ENCODE measurements at places on chromosomes 4 and X.
A peak's percentile ranks its signal among the peaks of the same experiment; 100 is the strongest.

DNA sequence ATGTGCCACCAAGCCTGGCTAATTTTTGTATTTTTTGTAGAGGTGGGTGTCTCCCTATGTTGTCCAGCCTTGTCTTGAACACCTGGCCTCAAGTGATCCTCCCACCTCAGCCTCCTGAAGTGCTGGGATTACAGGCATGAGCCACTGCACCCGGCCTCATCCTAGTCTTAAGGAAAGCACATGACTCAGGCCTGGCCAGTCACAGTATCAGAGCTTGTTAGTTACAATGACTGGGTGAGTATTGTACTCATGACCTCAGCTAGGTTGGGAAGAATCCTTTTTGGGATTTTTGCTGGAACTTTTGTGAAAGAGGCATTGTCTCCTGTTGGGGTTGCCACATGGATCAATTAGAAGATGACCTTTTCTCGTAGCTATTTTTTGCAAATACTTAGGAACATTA, 292.8 kb downstream of the RAPGEF2 start:
- DNase-seq = peak; percentile 26

GRCh38 chr4:47074816-47075215, 43.4 kb downstream of the GABRB1 start:
- DNase-seq = no peak

- no peak for DNase-seq
Measured at GRCh38 chr4:183919141-183919540, 14.0 kb downstream of the STOX2 start.

GRCh38 chr4:7392438-7393421, 42.0 kb downstream of the PSAPL1 start:
- DNase-seq = no peak

DNA sequence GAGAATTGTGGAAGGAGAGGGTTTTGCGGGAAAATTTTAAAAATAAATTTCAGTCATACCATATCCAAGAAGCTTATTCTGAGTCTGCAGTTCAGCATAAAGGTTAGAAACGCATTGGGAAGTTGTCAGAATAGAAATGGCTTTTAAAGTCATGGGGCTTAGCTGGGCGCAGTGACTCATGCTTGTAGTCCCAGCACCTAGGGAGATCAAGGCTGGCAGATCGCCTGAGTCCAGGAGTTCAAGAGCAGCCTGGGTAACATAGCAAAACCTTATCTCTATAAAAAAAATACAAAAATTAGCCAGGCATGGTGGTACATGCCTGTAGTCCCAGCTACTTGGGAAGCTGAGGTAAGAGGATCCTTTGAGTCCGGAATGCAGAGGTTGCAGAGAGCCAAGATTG, 3.9 kb upstream of the PLA2G12A start:
- DNase-seq = no peak

- DNase-seq = peak; percentile 90
Measured at GRCh38 chr4:113869743-113870375, 108.3 kb upstream of the CAMK2D start.

- no peak for DNase-seq
Measured at GRCh38 chr4:52711272-52711671, 40.0 kb downstream of the ERVMER34-1 start.

GRCh38 chr4:14787894-14788293, 214.4 kb upstream of the CPEB2 start:
- DNase-seq = peak; percentile 50

- DNase-seq = no peak
Measured at GRCh38 chr4:142262956-142263355, 583.1 kb downstream of the INPP4B start.

DNA sequence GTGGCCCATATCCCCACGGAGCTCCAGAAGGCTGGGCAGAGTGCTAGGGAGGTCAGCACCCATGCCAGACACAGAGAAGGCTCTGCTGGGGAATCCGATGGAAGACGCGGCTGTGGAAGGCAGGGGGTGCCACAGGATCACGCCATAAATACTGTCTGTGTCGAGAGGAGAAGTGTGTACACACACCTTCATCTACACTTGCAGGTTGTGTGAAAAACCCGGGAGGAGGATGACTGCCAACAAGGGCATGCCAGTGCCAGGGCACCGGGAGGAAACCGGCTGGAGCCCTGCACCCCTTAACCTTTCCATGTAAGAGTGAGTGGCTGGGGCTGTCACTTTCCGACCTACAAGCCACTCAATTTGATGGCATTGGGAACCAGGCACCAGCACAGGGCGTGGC, 31.2 kb downstream of the LETM1 start:
- no peak for DNase-seq

- DNase-seq = no peak
Measured at GRCh38 chrX:134457708-134458107, 2.3 kb upstream of the HPRT1 start.

- no peak for DNase-seq
Measured at GRCh38 chr4:142614621-142615323, 231.3 kb downstream of the INPP4B start.

DNA sequence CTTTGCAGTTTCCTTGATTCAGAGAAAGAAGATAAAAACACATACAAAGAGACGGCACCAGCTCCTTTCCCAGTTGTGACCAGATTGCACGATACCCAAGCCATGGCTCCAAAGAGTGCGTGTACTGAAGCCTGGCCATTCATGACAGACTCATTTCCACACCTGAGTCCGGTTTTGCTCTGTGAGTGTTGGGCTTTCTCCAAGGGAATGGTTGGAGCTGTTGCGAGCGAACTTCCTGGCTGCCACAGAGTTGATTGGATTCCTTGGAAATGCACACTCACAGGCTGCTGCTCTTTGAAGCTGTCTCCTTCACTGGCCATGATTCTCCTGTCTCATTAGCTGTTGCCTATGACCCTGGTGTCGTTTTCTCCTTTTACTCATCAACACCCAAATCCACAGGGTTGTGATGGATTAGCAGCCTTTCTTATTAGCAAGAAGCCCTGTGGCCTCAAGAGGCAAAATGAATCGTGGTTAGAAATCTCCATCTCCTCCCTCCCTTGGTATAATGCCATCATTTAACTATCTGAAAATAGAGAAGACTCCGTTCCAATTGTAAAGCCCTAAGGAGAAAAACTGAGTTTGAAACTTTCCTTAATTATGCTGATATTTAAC, 43.9 kb upstream of the BBS12 start:
- DNase-seq = no peak

- DNase-seq = no peak
Measured at GRCh38 chrX:105269386-105269785, 48.9 kb upstream of the TEX13A start.

DNA sequence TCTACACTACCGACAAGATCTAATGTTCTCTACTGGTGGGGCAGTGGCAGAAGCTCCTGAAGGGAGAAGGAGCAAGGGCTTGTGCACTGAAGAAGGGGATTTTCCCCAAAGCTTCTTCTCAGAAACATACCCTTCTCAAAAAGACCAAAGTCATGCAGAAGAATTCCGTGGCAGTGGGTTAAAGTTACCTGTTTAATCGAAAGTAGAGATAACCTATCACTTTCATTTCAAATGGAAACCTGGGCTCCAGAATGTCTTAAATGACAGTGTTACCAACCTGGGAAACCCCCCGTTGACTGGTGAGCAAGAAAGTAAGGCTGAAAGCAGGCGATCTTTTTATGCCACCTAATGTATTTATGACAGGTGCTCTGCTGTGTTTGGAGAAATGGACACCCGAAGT, 92.5 kb upstream of the TEX13D start:
- no peak for DNase-seq

GRCh38 chr4:79652232-79652631, 244.2 kb upstream of the GK2 start:
- peak; percentile 40 for DNase-seq

GRCh38 chrX:10496345-10496965, 123.9 kb downstream of the MID1 start:
- no peak for DNase-seq

- DNase-seq = peak; percentile 34
Measured at GRCh38 chr4:40515398-40516293, 114.0 kb downstream of the RBM47 start.

DNA sequence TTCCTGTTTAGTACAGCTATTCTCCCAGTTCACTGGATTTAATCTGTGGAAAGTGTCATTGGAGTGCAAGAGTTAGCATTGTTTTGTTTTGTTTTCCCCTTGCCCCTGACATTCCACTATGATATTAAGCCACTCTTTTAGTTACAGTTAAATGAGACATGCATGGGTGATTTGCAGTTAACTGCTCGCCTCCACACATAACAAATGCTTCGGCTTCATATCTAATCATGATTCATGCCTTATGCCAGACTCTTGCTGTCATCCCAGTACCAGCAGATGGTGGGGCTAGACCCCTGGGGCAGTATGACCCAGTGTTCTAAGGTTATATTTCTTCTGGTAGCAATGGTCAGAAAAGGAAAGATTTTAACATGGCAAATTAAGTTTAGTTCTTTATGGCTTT, 80.1 kb downstream of the RAP1GDS1 start:
- no peak for DNase-seq

DNA sequence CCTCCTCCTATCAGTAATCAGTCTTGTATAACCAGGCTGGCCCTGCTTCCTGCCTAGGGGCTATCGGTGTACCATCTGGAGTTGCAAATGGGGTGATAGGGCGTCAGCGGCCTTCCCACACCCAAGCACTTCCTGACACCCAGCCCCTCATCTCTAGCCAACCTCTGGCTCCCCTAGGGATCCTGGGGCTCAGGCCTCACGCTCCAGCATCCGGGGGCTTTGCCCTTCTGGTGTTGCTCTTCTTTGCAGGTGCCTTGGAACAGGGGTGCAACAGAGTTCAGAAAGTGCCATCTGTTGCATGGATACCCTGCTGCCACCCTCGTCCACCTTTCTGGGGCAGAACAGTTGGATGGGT, 4.1 kb downstream of the IL9R start:
- no peak for DNase-seq

- no peak for DNase-seq
Measured at GRCh38 chrX:649166-649565, 18.6 kb downstream of the SHOX start.

- DNase-seq = no peak
Measured at GRCh38 chr4:5976921-5977320, 41.3 kb downstream of the C4orf50 start.

- DNase-seq = no peak
Measured at GRCh38 chrX:13805241-13805640, 11.7 kb downstream of the GPM6B start.

DNA sequence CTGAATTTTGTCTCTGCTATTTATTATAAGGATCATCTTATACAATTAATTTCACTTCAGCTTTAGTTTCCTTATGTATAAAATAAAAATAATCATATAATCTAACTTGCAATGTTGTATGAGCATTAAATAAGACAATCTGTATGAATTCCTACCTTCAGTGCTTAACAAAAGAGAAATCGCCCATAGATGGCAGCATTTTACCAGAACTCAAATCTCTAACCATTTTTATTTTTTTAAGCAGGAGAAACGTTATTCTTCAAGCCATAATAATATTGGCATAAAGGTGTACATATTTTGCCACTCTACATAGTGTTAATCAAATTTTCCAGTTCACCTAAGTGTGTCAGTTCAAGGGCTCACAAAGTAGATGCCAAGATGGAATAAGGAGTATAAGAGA, 78.8 kb downstream of the TMEM47 start:
- peak; percentile 36 for DNase-seq

GRCh38 chr4:82090717-82091116, 283.1 kb downstream of the HNRNPD start:
- no peak for DNase-seq

Data from epithelial cell of esophagus (primary cell).